ENCODE measurements at places on chromosomes 7 and 10. TPM values are rescaled to one million over a fixed set of nuclear protein-coding genes. Genes with fewer than 3 reads are reported as not detected.

The PUS7 gene
- 7.3 TPM for total RNA-seq

DNA sequence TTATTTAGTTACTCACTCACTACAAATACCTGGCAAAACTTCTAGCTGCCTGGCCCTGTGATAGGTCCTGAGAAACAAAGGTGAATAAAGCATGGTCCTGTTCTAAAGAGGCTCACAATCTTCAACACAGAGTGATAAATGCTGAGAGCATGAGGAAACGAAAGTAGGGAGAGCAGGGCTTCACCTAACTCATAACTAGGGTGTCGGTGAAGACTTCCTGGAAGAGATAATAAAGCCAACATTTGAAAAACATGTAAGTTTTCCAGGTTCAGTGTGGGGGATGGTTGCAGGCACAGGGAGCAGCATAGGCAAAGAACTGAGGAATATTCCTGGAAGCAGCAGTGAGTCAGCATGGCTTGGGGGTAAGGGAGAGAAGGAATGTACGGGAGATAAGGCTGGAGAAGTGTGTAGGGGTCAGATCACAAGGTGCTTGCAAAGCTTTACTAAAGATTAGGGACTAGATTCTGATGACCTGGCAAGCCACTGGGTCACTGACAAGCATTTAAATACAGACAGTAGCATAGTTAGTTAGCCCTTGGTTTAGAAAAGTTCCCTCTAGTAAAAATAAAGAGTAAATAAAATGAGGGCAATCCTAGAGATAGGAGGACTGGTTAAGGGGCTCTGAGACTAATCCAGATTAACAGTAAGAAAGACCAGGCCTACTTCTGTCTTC, 5.1 kb downstream of the KEL start:
- H3K27ac ChIP-seq: no peak overlapping the region
- H3K4me3 ChIP-seq: no peak overlapping the region
- H3K4me1 ChIP-seq: no peaks in the 10 kb centered on the region

GRCh38 chr10:28200775-28201174, 102.1 kb downstream of the MPP7 start:
- no peaks in the 10 kb centered on the region for H3K27me3 ChIP-seq
- no peak overlapping the region for H3K27ac ChIP-seq
- no peaks in the 10 kb centered on the region for H3K4me1 ChIP-seq

DNA sequence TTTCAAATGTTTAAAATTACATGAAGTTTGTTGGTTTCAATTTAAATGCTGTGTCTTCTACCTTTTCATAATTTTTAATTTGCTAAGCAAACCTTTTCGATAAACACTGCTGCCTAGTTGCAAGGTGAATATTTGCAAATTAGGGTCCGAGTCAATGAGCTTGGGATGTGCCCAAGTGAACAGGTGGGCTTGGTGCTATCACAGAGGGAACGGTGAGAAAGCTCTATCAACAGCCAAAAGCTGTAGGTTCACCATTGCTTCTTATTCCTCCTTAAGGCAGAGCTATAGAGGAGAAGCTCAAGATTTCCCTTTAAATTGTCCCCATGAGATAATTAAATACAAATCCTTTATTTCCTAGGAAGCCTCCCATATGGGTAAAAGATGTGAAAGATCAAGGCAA, 245.3 kb upstream of the CELF2 start:
- no peak for DNase-seq
- no peaks in the 10 kb centered on the region for H3K27me3 ChIP-seq
- no peak overlapping the region for H3K27ac ChIP-seq

DNA sequence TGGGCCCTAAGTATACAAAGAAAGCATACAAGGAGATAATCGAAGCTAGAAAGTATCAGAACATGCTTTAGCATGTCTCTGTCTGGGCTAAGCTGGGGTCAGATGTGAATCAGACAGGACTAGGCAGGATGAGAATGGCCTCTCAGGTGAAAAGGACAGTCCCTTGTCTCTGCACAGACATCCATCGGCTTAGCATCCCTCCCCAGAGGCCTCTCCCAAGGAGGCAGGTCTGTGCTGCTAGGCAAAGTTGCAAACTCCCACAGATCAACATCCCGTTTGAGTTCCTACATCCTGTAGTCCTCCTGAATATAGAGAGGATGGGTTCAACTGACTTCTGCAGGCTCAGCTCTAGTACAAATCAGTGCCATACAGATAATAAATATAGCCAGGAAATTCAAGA, 24.5 kb downstream of the CHST15 start:
- H3K4me1 ChIP-seq: peaks cover 79% of the 10 kb centered on the region
- no peaks in the 10 kb centered on the region for H3K27me3 ChIP-seq
- no peak for DNase-seq

GRCh38 chr7:129903935-129904334, 48.8 kb downstream of the UBE2H start:
- H3K4me1 ChIP-seq: peaks cover 62% of the 10 kb centered on the region
- DNase-seq: no peak
- H3K27me3 ChIP-seq: no peaks in the 10 kb centered on the region
- H3K27ac ChIP-seq: peak overlapping the region; percentile 28

DNA sequence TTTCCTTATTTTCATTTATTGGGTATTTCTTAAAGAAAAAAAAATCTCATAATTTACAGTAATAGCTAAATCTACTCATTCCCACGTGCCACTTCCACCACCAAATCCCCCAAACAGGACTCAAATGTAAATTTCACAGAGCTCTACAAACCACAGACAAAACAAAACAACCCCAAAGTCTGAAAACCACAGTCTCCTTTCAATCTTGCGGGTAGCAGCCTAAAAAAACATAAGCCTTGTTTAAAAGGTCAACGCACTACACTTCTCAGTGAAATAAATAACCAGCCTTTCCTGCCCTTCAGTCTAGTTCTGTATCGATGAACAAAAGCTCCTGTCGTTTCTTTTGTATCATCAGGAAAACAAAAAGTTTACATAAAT, 121.8 kb upstream of the AFAP1L2 start:
- H3K4me3 ChIP-seq: peak overlapping the region; percentile 70
- no peaks in the 10 kb centered on the region for H3K36me3 ChIP-seq
- H3K27me3 ChIP-seq: no peaks in the 10 kb centered on the region
- DNase-seq: no peak
- H3K27ac ChIP-seq: peak overlapping the region; percentile 78
- H3K4me1 ChIP-seq: peaks cover 54% of the 10 kb centered on the region

DNA sequence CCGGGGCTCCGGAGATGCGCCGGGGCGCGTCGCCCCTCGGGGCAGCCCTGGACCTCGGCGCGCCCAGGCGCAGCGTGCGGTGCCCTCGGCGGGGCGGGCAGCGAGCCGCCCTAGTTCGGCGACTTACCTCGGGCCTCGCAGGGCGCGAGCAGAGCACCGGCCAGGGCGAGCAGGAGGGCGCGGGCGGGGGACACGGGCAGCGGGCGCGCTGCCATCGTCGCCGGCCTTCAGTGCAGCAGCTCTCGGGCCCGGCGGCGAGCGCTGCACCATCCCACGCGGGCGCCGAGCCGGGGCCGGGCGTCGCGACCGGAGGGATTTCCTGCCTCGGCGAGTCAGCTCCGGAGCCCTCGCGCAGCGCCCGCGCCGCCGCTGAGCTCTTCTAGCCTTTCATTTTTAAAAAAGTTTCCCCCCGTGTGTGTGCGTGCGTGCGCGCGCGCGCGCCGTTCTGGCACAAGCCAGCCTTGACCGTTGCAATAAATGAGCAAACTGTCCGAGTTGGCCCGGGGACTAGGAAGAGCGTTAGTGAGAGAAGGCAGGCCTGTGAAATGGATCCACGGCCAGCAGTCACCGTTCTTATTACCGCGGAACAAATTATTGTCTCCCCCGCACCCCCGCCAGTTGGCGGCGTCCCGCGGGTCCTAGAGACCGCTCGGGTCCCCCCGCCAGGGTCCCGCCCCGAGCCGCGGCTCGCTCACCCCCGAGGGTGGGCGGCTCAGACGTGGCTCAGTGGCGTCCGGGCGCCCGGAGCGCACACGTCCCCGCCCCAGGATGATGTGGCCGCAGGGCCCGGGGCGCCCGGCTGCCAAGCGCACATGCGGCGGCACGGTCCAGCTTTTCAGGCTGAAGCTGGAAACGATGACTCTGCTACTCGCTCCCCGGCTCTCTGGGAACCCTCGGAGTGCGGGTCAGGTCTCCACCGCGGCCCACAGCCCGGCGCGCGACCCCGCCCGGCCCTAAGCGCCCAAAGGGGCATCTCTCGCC, at the start of gene ADAM12:
Gene ADAM12 (minus strand): TSS at position 547 of the 981 bp plus-strand sequence. CDS start 332 bp downstream, at position 215.
- H3K4me1 ChIP-seq: peaks cover 18% of the 10 kb centered on the region
- H3K27me3 ChIP-seq: peaks cover 21% of the 10 kb centered on the region
- H3K4me3 ChIP-seq: peak within 1 kb of the TSS; percentile 26
- no peak for DNase-seq
- H3K27ac ChIP-seq: peak within 1 kb of the TSS; percentile 24

DNA sequence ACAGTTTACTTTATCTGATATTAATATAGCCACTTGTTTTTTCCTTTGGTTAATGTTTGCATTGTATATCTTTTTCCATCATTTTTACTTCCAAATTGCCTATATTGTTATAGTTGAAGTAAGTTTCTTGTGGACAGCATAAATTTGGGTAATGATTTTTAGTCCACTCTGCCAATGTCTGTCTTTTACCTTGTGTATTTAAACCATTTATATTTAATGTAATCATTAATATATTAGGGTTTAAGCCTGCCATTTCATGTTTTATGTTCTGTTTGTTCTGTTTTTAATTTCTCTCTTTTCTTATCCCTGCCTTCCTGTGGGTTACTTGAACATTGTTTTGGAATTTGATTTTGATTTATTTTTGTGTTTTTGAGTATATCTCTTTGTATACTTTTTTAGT, 12.8 kb upstream of the NOD1 start:
- no peak overlapping the region for H3K27ac ChIP-seq
- peaks cover 2% of the 10 kb centered on the region for H3K36me3 ChIP-seq
- H3K4me1 ChIP-seq: no peaks in the 10 kb centered on the region
- H3K27me3 ChIP-seq: no peaks in the 10 kb centered on the region
- DNase-seq: no peak

GRCh38 chr7:151379193-151379520, 30.7 kb downstream of the WDR86 start:
- peaks cover 16% of the 10 kb centered on the region for H3K27me3 ChIP-seq
- peak; percentile 54 for DNase-seq
- no peak overlapping the region for H3K4me3 ChIP-seq
- no peak overlapping the region for H3K27ac ChIP-seq
- H3K36me3 ChIP-seq: peaks cover 60% of the 10 kb centered on the region
- peaks cover 34% of the 10 kb centered on the region for H3K4me1 ChIP-seq

DNA sequence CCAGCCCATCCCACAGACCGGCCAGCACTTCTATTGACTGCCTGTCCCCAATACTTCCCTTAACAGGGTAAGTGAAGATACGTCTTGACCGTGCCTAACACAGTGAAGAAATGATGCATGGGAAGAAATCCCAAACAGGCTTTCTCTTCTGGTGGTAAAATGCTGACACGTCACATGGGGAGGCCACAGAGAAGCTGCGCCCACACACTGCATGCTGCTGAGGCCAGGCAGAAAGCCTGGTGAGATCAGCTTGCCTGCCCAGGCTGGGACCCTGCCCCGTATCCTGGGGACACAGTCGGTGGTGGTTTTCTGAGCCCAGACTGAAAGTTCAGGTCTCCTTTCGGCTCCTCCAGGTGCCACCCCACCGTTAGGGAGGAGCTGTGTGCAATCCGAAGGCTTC, 356.3 kb upstream of the MGMT start:
- no peak for DNase-seq
- no peak overlapping the region for H3K27ac ChIP-seq
- no peak overlapping the region for H3K4me3 ChIP-seq
- no peaks in the 10 kb centered on the region for H3K27me3 ChIP-seq
- no peaks in the 10 kb centered on the region for H3K4me1 ChIP-seq

DNA sequence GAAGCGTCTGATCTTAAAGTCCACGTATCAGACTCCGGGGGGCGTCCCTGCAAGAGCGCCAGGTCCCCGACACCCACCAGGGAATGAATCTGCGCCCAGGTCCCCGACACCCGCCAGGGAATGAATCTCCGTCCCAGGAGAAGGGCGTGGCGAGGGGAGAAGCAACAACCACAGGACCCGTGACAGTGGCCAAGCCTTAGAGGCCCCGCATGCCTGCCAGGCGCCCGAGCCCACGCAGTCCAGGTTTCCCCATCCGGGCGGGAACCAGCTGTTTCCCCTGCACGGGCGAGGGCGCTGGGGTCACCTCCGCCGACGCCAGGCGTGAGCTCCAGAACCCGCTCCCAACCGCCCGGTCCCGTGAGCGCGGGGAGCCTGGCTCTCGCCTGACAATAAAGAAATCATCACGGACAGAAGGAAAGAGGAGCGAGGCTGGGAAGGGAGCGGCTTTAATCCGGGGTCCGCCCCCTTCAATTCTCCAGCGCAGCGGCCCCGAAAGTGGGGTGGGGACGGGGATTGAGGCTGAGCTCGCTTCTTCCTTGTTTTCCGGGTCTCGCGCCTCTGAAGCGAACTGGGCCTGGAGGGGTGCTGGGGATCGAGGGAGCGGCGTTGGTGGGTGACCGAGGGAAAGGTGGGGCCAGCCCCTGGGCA, 29.0 kb upstream of the BMS1 start:
- H3K36me3 ChIP-seq: no peaks in the 10 kb centered on the region
- peaks cover 34% of the 10 kb centered on the region for H3K4me1 ChIP-seq
- peak overlapping the region; percentile 22 for H3K27ac ChIP-seq
- H3K27me3 ChIP-seq: peaks cover 32% of the 10 kb centered on the region
- H3K4me3 ChIP-seq: peak overlapping the region; percentile 59
- peak; percentile 80 for DNase-seq

DNA sequence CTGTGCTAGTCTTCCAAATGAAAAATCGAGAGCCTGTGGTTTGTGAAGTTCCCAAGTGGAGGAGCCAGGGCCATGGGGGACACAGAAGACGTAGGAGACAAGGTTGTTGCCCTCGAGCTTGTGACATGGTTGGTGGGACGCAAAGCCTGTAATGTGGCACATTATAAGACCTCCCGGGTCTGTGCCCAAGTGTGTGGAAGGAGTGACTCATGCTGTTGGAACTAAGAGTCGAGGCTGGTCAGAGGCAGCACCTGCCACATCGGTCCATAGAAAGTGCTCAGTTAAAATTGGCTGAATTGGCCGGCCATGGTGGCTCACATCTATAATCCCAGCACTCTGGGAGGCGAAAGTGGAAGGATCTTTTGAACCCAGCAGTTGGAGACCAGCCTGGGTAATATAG, 27.0 kb upstream of the PODXL start:
- no peak for DNase-seq
- H3K4me1 ChIP-seq: peaks cover 18% of the 10 kb centered on the region
- no peak overlapping the region for H3K27ac ChIP-seq

- no peaks in the 10 kb centered on the region for H3K36me3 ChIP-seq
- H3K27ac ChIP-seq: no peak overlapping the region
- H3K4me3 ChIP-seq: no peak overlapping the region
- H3K4me1 ChIP-seq: no peaks in the 10 kb centered on the region
- peak; percentile 90 for DNase-seq
Measured at GRCh38 chr10:123559066-123559822, 106.9 kb upstream of the GPR26 start.

Data from spleen (tissue), 13 donors.